ENCODE measurements at places on chromosomes 2 and 18. TPM values are rescaled to one million over a fixed set of nuclear protein-coding genes. Genes with fewer than 3 reads are reported as not detected.

- H3K36me3 ChIP-seq, result peaks cover 12% of the 10 kb centered on the region
- H3K27me3 ChIP-seq, result peaks cover 2% of the 10 kb centered on the region
- no peak overlapping the region for H3K4me3 ChIP-seq
- H3K4me1 ChIP-seq, result peaks cover 26% of the 10 kb centered on the region
- no peak overlapping the region for H3K27ac ChIP-seq
- no peak for DNase-seq
Observed at GRCh38 chr2:68248806-68249205, 3.5 kb downstream of the PPP3R1 start.

GRCh38 chr2:240604291-240604938 lies 17.9 kb downstream of the CAPN10 start:
- H3K4me1 ChIP-seq, result peaks cover 5% of the 10 kb centered on the region
- DNase-seq, result no peak
- H3K27ac ChIP-seq, result peak overlapping the region; percentile 9
- peaks cover 7% of the 10 kb centered on the region for H3K36me3 ChIP-seq
- H3K27me3 ChIP-seq, result no peaks in the 10 kb centered on the region

- DNase-seq, result no peak
- H3K36me3 ChIP-seq, result no peaks in the 10 kb centered on the region
- peak overlapping the region; percentile 45 for H3K27ac ChIP-seq
- no peaks in the 10 kb centered on the region for H3K4me1 ChIP-seq
Observed at GRCh38 chr18:38751898-38752297, 1186.3 kb upstream of the CELF4 start.

STK25 gene
- 125 TPM for total RNA-seq

All from activated T-helper 1 cell treated with anti-CD3 and anti-CD28 coated beads, Interleukin-12 subunit alpha, Interleukin-12 subunit beta, Interleukin-2, Interleukin-4 antibody, amounts not matched to agents 30 ng/mL and 10 ng/mL and 1 ng/mL, durations not matched to agents 14 hours and 24 hours and 36 hours (primary cell).